ENCODE measurements at places on chromosomes 3 and 15.

DNA sequence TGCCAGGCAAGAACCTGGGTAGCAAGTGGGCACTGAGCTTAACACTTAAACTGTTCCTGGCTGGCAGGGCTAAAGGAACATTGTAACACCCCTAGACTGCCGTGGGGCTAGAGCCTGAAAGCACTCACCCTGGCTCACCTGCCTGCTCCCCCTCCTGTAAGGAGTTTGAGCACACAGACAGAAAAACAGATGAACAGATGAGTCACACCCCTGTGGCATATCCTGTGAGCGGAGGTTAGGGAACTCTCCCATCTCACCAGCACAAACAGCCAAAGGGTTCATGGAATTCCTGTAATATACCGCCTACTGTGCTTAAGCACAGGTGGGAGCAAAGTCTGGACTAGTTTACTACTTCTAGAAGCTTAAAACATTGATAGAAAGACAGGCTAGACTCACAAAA lies 300.1 kb downstream of the ROBO1 start:
- no peak for DNase-seq

GRCh38 chr15:68313501-68314410 lies 36.2 kb downstream of the FEM1B start:
- DNase-seq, result no peak

- DNase-seq, result no peak
Observed at GRCh38 chr3:12878141-12878574, 36.8 kb upstream of the RPL32 start.

DNA sequence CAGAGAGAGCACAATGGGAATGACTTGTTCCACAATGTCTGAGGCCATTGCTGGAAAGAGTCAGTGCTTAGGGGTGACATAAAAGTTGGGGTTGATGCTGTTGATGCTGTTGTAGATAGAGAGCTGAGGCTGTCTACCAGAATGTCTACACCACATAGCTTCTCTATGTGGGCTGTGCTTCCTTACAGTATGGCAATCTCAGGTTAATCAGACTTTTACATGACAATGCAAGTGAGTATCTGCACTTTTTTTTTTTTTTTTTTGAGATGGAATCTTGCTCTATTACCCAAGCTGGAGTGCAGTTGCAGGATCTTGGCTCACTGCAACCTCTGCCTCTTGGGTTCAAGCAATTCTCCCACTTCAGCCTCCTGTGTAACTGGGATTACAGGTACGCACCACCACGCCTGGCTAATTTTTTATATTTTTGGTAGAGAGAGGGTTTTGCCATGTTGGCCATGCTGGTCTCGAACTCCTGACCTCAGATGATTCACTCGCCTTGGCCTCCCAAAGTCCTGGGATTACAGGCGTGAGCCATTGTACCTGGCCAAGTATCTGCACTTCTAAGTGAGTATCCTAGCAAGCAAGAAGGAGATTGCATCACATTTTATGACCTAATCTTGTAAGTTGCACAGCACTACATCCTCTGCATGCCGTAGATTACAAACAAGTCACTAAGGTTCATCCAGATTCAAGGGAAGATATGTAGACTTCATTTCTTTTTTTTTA lies 28.7 kb downstream of the DLEC1 start:
- no peak for DNase-seq

DNA sequence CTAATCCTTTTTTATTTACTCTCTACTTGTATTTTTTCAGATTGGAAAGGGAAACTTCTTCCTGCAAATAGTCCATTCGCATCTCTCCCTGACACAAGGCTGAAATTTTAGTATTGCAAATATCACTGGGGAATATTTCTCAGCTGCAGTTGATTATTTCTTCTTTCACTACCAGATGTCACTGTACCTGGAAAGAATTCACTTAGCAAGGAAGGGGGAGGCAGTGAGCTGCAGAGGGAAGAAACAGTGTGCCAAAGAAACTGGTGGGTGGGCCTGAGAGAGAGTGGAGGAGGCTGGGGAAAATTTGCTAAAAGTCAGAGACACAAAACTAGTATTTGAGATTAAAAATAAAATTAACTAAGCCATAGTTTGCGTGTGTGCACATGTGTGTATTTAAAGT lies 142.3 kb upstream of the STT3B start:
- no peak for DNase-seq

- DNase-seq, result no peak
Observed at GRCh38 chr3:128605091-128606046, 45.2 kb downstream of the RPN1 start.

- DNase-seq, result no peak
Observed at GRCh38 chr3:11386465-11387113, 114.4 kb downstream of the ATG7 start.

- DNase-seq, result no peak
Observed at GRCh38 chr15:25863111-25863967, at the start of gene ATP10A. Gene ATP10A, minus strand, starts transcription at chr15:25863327. Its CDS starts 231 bp downstream, at chr15:25863096.
